Fibroblast of mammary gland (primary cell): ENCODE measurements at places on chromosomes 13 and 19.
A peak's percentile ranks its signal among the peaks of the same experiment; 100 is the strongest.

- DNase-seq = peak; percentile 88
Measured at GRCh38 chr19:2096034-2096479, at the start of gene MOB3A. Gene MOB3A, minus strand, starts transcription at chr19:2096326. Its CDS starts 17,766 bp downstream, at chr19:2078560.

GRCh38 chr13:48944221-48944620 is 31.5 kb upstream of the FNDC3A start:
- DNase-seq = peak; percentile 52

GRCh38 chr13:96500953-96501352 is 411.0 kb downstream of the HS6ST3 start:
- DNase-seq = no peak

DNA sequence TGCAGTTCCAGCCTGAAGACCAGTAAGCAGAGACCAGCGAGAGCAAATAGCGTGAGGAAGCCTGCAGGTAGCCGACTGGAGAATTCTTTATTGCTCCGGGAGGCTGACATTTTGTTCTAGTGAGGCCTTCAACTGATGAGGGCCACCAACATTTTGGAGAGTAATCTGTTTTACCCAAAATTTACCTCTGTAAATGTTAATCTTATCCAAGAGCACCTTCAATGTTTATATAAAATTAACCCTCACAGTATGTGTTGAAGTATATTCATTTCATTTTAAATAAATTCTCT is 546.4 kb upstream of the SLITRK5 start:
- no peak for DNase-seq

DNA sequence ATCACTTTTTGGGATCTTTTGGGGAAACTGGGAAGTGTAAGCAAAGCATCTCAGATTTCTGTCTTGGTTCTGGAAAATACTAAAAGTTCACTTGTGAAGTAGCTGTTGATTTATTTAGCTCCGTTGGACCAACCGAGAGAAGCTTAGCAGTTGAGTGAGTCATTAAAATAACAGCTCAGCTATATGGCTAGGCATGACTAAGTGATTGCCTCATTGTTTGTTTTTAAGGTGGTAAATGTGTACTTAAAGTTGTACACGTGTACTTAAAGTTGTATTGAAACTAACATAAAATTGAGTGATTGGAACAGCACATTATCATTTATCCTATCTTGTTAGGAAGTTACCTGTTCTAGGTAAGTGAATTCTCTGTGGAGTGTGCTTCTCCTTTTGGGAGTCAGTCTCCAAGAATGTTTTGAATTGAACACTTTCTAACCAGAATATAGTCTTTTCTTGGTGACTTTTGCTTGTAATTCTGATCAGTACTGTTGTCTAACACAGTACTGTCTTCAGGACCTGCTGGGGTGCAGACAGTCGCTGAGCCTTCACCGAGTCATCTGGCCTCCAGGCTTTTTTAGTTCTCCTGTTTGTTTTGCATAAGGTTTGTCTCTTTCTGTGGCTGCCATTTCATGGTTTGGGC is 2.9 kb upstream of the DCUN1D2 start:
- DNase-seq = peak; percentile 99

- no peak for DNase-seq
Measured at GRCh38 chr13:113635709-113636108, 22.3 kb downstream of the ATP4B start.

DNA sequence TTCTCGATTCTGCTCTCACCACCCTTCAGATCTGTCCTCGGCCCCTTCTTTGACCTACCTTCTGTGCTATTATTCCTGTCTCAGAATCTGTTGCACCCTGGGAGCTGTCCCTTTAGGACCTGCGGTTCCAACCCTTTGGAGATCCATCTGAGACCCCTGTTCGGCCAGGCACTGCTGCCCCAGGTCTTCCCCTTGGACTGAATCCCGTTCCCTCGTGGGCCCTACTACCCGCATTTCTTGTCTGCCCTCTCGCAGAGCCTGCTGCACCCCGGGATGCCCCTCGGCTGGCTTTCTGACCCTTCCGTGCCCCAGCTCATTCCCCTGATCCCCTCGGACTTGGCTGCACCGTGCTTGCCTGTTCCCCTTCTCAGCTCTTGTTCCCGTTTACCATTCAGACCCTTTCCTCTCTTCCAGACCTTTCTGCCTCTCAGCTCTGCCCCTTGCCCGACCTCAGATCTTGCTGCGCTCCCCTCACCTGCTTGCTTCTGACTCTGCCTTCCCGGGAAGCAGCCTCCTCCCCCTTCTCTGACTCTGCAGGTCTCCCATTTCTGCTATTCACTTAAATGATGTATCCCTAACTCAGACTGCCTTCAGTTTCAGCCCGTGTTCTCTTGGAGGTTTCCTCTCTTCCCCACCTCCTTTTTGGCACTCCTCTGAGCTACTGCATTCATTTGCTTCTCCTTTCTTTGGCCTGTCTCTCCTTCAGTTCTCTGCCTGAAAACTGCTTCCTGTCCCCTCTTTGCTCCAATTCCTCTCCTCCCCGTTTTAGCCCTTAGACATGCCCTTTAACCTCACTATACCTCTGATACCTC is 1.1 kb downstream of the ARHGAP35 start:
- DNase-seq = peak; percentile 24

DNA sequence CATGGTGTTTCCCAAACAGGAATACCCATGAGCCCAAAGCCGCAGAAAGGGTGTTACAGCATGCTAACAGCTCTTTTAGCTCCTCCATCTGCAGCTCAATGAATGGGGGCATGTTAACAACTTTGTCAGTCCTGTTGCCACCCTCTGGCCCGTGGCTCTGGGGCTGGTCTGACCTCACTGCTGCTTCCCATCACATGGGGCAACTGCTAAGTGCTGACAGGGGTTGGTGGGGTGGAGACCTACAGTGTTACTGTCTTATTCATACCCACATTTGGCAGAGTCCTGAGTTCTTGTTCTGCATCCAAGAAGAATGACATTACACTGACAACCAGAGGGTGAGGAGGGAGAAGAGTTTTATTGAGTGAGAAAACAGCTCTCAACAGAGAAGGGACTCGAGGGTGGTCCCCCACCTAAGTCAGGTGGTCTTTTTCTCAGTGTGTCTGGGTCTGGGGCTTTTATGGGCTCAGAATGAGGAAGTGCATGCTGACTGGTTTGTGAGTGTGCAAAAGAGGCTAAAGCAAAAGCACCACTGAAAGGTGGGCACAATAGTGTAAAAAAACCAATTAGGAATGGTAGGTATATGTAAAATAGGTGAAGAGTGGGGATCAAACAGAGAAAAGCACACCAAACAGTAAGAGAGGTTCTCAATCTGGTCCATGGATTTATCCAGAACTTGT is 1952.0 kb upstream of the PCDH20 start:
- peak; percentile 6 for DNase-seq

GRCh38 chr13:21348488-21349120 is 110.5 kb downstream of the ZDHHC20 start:
- DNase-seq = no peak

- DNase-seq = no peak
Measured at GRCh38 chr13:101453784-101454201, 1.3 kb downstream of the ITGBL1 start.

- DNase-seq = no peak
Measured at GRCh38 chr19:48061401-48062344, 17.8 kb upstream of the CABP5 start.

- DNase-seq = no peak
Measured at GRCh38 chr19:6458695-6459261, 814 bp downstream of the SLC25A23 start.

DNA sequence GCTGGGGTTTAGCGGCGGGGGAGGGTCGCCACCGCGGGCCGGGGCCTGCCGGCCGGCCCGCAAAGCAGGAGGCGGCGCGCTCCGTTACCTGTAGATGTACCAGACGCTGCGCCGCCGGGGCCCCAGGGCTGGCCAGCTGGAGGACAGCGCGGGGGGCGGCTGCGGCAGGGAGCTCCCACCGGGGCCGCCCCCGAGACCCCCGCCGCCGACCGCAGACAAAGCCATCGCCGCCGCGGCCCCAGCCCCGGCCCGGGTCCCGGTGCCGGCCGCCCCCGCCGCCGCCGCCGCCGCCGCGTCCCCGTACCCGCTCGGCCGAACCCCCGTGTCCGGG is 24.8 kb downstream of the SHANK1 start:
- no peak for DNase-seq

- DNase-seq = no peak
Measured at GRCh38 chr13:66840621-66841020, 389.5 kb downstream of the PCDH9 start.

DNA sequence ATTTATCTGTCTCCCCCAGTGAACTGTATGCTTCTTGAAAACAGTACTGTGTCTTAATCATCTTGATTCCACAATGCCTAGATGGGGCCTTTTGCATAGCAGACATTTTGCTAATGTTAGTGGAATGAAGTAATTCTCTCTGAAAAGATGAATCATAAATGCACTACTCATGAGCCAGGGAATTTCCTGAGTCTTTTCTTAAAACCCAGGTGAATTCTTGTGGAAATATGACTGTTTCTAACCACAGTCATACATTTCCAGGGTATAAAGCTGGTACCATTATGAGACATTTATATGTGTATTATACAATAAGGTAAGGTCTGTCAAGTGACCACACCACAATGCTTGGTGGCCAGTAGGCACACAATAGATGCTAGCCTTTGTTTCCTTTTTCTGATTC is 5.5 kb upstream of the KCTD4 start:
- DNase-seq = peak; percentile 92

GRCh38 chr13:51959773-51960172 is 51.5 kb downstream of the ATP7B start:
- no peak for DNase-seq

DNA sequence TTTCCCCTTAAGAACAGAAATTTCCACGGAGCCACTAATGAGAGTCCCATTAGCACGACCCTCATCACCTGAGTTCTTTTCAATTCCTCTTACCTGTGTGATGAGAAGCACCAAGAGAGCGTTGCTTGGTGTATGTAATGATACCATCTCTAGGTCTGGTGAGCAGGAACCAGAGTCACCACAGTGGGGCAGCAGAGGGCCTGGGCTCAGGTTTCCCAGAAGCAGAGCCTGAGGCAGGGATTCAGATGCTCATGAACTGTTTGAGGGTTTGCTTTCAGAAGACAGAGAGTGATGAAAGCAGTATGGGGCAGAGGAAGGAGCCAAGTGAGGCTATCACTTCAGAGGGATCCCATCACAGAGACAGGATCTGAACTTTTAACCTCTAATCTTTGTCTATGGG is 3.1 kb upstream of the PTPRH start:
- DNase-seq = no peak

- DNase-seq = no peak
Measured at GRCh38 chr19:5297272-5297669, 43.3 kb downstream of the PTPRS start.

DNA sequence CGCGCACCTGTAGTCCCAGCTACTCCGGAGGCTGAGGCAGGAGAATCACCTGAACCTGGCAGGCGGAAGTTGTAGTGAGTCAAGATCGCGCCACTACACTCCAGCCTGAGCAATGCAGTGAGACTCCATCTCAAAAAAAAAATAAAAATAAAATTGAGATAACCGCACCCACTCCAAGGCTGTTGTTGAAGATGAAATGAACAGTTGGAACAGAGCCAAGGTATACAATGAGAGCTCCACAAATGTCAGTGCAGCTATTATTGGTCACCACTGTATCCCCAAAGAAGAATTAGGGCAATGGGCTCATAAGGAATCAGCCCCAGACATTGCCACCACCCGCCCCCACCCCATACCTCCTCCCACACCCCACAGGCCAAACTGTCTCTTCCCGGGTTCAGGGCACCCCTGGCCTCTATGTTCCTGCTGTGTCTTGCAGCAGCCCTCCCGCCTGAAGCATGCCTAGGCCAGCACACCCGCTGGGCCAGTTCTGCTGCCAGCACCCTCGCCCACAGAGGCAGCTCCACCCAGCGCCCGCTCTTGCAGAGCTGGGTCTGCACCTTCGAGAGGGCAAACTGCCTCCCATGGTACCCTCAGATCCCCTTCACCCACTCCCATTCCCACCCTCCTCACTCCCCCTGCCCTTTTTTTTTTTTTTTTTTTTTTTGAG is 3.5 kb upstream of the S1PR5 start:
- no peak for DNase-seq

DNA sequence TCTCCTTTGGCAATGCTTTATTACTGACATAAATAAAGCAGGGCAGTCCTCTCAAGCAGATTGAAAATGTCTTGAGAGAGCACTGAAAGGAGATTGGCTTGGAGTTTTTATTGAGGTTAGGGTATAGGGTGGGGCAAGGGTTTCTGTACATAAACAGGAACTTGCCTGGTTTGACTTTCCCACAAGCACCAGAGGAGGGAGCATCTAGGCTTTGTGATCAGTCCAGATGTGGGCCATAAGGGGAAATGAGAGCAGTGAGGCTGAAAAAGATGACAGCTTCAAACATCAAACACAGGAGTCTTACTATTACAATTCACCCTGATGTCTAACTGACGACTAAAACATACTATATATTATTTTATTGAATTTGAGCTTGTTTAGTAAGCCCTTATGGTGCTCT is 260.9 kb downstream of the MTUS2 start:
- no peak for DNase-seq

- DNase-seq = no peak
Measured at GRCh38 chr13:19981685-19982238, 23.2 kb downstream of the ZMYM2 start.

DNA sequence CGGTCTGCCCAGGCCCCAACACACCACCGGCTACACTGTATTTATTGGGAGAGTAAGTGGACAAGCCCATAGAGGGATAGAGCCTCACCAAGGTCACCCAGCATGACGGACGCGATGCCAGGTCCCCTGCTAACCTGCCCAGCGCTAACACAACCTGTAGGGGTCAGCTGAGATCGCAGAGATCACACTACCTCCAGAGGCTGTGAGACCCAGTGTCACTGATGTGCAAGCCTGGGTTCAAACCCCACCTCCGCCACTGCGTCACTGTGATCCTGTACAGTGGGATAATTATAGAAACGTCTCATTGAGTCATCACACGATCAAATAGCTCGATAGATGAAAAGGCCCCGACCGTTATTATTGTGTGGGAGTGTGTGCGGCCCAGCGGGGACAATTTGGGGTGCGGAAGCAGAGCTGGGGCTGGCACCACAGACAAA is 10.6 kb upstream of the TLE2 start:
- no peak for DNase-seq

- no peak for DNase-seq
Measured at GRCh38 chr13:63699948-63700347, 2284.3 kb upstream of the PCDH20 start.

GRCh38 chr19:10826231-10826630 is 9.8 kb downstream of the TMED1 start:
- no peak for DNase-seq

GRCh38 chr13:28557725-28558520 is 63.0 kb upstream of the FLT1 start:
- peak; percentile 93 for DNase-seq

DNA sequence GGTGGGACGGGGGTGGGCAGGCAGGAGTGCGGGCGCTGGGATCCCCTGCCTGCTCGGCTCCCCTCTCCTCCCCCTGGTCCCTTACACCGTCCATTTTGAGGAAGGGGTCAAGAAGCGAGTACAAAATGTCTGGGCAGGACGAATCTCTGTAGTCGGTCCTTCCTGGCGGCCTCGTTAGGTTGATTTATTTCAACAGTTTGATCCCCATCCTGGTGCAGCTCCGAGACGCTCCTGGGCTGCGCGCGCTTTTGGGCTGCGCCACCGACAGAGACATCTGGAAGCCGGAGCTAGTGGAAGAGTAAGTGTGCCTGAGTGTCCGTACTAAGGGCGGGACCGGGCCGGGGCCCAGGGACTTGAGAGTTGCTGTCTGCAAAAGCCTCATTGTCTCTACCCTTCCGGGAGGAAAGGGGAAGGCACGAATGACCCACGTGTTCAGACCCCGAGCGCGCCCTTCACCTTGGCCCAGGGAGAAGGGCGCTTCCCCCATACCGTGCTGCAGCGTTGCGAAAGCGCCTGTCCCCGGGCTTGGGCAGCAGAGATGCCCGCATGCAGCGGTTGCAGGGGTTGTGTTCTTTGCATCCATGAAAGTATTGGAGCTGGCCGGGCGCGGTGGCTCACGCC is 1.8 kb downstream of the ZNF114 start:
- DNase-seq = peak; percentile 48

- no peak for DNase-seq
Measured at GRCh38 chr19:29681422-29682235, 16.4 kb downstream of the PLEKHF1 start.
